CD8-positive, alpha-beta T cell (primary cell): ENCODE measurements at places on chromosomes 7 and 10.

DNA sequence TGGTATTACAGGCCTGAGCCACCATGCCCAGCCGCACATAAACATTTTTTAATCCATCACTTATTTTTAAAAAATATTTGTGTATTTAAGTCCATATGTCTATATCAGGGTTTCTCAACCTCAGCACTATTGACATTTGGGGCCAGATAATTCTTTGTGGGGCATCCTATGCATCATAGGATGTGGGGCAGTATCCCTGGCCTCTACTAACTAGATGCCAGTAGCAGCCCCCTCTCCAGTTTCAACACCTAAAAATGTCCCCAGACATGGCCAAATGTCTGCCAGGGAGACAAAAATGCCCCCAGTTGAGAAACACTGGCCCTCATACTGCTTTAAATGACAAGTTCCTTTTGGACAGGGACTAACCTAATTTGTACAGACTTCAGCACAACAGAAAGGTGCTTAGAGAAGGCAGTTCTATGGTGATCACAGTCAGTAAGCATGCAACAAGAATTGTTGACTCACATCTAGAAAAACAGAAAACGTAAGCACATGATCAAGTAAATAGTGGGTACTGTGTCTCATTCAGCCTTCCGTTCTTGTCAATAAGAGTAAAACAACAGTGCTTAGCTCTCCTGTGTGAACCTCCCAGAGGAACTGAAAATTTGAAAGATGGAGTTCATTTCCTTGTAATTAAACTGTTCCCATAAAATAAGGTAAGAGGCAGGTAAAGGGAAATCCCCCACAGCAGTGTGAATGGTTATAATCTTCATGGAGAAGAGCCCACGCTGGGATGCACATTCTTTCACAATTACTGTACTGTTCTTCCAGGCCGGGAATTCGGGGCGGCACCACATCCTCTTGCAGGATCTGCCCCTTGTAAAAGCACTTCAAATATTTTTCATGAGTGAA is 17.3 kb upstream of the ADRB1 start:
- DNase-seq, result no peak

GRCh38 chr7:995571-995970 is 12.6 kb downstream of the CYP2W1 start:
- no peak for DNase-seq

DNA sequence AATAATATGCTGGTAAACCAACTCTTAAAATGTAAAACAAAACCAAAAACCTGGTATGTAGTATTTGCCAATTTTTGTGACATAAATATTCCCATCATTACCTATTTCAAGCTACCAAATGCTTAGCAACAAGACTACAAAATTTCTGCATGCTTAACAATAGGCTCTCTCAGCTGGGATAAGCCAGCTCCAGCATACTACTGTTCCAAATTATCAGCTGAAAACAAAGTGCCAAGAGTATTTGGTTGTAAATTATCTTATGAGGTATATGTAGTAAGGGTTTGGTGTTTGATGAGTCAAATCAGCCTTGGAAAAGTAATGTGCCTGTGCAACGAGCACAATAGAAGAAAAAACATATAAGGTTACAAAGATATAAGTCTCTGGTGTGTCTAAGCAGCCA is 263.2 kb downstream of the HGF start:
- DNase-seq, result no peak

DNA sequence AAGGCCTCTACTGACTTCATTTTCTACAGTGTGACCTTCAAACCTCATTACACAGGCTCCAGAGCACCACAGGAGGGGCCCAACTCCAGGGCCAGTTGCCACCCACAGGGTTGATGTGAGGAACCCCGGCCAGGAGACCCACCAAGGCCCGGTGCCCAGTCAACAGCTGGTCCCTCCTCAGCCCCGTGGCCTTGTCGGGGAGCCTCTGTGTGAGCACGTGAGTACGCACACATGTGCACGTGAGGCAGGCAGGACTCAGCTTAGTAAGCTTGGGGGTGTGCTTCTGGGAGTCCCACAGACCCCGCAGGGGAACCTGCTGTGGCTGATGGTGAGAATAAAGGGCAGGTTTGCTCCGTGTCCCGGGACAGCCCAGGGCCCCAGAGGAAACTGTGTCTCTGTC is 104.5 kb downstream of the VIPR2 start:
- no peak for DNase-seq

GRCh38 chr10:84262190-84262956 is 17.5 kb downstream of the RGR start:
- DNase-seq, result no peak

- DNase-seq, result peak; percentile 42
These were observed 593 bp downstream of the CDK13 start for GRCh38 chr7:39950473-39951225.

GRCh38 chr7:32594965-32595490 is 99.7 kb downstream of the AVL9 start:
- no peak for DNase-seq

GRCh38 chr7:138126928-138127327 is 50.7 kb downstream of the AKR1D1 start:
- DNase-seq, result no peak

DNA sequence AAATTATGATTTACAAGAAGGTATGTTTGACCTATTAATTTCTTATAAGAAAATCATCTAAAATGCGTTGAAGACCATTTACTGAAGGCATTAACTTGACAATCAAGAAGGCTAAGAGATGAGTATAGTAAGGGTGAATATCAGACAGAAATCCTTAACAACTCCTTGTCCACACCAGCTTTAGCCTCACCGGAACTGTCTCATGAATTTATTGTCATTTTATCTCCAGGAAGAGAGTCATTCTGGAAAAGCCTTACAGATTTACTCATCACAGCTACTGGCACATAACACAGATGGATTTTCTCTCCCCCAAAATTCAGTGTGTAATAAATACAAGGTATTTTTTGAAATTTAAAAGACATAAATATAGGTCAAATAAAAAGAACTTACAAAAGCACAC is 129.4 kb upstream of the LSM8 start:
- DNase-seq, result no peak

DNA sequence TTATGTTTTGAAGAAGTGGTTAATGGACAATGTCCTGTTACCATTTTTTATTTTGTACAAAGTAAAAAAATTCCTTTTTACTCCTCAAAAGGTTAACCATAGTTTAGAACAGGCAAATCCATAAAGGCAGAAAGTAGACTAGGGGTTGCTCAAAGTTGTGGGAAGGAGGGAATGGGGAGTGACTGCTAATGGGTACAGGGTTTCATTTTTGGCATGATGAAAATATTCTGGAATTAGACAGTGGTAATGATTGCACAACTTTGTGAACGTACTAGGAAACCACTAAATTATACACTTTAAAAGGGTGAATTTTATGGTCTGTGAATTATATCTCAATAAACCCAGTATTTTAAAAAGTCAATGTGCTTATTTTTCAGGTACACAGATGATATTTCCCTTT is 35.4 kb upstream of the CDK14 start:
- no peak for DNase-seq

DNA sequence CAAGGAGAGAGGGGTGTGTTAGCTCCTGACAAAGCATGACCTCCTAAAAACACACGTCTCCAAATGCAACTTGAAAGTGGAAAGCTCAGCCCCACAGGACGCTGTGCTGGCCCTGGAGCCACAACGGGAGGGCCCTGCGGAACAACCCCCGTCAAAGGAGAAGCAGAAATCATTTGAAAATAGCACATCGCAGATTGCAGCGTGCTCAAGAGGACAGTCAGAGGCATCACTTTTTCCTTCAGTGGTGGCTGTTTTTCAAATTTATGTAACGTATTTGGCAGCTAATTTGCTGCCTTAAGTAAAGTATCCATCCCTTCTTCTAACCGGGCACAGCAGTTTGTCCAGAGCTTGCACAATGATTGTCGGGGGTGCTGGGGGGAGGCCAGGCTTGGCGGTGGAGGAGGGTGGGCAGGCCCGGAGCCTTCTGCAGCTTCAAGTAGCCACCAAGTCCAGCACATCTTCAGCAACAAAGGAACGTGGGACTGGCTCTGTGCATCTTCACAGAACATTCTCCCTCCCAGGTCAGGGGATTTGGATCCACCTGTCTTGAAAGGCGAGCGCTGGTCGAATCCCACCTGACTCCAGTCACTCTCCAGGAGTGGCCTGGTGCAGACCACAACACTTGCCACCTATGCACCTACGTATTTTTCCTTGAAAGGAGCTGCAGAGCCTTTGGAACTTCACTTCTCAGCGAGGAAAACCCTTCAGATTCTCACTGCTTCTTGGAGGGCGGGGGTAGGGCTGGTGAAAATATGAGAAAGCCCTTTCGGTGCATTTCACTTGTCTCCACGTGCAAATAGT is 346.3 kb downstream of the DNAJB6 start:
- no peak for DNase-seq

DNA sequence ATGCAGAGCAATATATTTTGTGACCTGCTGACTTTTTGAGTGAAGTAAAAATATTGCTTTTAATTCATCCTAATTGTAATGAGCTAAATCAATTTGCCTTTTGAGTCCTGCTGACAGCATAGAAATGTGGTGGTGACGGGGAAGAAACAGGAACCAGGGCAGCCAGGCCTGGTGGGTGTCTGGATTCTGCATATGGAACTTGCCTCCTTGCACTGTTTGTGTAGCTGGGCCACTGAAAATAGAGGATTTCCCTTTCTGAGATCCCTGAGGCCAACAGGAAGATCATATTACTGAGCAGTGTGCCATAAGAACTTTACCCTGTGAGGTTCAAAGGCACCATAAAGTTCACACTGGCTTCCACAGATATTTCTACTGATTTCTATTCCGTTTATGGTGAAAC is 488.4 kb upstream of the AKR1E2 start:
- no peak for DNase-seq

DNA sequence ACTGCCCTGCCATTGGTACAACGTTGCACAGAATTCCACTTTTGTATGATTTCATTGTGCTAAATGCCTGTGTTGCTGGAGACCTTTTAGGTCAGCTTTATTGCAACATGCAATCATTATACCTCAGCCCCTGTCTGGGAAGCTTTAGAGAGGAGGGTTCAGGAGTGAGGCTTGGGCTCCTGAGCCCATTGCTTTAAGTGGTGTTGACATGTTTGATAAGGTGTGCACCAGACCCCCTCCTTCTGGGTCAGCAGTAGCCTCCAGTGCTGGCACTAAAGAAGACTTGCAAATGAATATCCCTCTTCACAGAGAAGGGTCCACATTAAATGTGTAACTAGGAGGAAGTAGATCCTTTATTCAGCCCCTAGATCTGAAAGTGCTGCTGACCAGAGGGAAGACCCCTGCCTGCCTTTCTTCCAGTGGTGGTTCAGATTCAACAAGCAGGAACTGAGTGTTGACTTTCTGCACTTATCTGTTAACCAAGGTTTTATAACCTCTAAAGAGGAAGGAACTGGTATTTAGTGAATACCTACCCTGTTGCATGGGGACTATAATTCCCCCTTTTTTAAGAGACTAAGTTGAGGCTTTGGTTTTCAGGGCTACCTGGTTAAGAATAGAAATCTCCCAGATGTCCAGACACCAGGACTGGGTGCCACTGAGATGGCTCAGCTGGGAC is 369.4 kb upstream of the IGFBP3 start:
- no peak for DNase-seq

GRCh38 chr7:45665172-45665571 is 91.0 kb downstream of the ADCY1 start:
- no peak for DNase-seq

- DNase-seq, result no peak
These were observed 64.8 kb downstream of the SMURF1 start for GRCh38 chr7:99079104-99079503.

- no peak for DNase-seq
These were observed 349.1 kb downstream of the RPS24 start for GRCh38 chr10:78382772-78383171.

DNA sequence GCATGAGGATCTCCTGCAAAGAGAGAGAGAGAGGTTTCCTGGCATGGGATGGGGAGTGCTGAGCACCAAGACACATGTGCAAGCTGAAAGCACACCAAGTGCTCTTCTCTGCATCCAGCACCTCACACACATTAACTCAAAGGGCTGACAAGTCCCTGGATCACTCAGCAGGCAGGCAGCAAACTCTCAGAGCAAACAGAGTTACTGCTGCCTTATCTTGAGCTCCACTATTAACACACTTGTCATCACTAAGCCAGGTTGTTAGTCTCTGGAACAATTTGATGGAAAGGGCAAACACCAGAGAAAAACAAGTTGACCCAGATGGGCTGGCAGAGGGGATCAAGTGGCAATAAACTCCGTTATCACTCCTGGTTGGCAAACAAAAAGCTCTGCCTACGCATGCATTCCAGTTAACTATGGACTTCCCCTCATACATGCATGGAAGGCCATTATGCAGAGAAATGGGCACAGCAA is 349.9 kb downstream of the KCNMA1 start:
- no peak for DNase-seq

- no peak for DNase-seq
These were observed 246.7 kb upstream of the CTBP2 start for GRCh38 chr10:125407000-125407502.

- no peak for DNase-seq
These were observed 55.7 kb downstream of the ANKMY2 start for GRCh38 chr7:16589881-16590280.

GRCh38 chr10:9061871-9062270 is 1007.4 kb downstream of the GATA3 start:
- no peak for DNase-seq

GRCh38 chr7:118182593-118183427 is 1.2 kb upstream of the LSM8 start:
- DNase-seq, result no peak

GRCh38 chr10:78212060-78212785 is 178.6 kb downstream of the RPS24 start:
- DNase-seq, result no peak

GRCh38 chr10:85036661-85037060 is 708.3 kb downstream of the CCSER2 start:
- no peak for DNase-seq

GRCh38 chr7:158695726-158696452 is 8.7 kb downstream of the NCAPG2 start:
- DNase-seq, result peak; percentile 46

DNA sequence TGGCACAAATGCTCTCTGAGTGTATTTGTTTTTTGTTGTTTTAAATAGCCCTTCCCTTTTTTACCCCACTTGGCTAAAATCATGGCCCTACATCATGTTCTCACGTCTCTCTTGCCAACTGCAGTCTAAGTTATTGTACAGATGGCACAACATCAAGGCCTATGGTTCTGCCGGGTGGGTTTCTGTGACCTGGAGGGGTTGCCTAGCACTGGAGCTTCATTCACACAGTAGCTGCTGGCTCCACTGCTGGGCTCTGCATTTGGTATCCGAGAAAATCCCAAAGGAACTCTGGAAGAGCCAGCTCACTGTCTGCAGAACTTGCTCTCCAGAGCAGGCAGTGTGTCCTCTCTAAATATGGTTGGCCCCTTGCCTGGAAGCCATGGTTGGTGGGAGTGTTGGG is 120.6 kb downstream of the LRRC4 start:
- DNase-seq, result no peak

GRCh38 chr7:81210137-81211064 is 291.6 kb upstream of the SEMA3C start:
- DNase-seq, result no peak

- DNase-seq, result peak; percentile 50
These were observed at the start of gene RTKN2 for GRCh38 chr10:62268399-62269114. TSS of gene RTKN2 (minus strand) at chr10:62268844. CDS start at chr10:62268610, 234 bp downstream.

GRCh38 chr10:109475711-109476421 is 447.4 kb downstream of the XPNPEP1 start:
- DNase-seq, result no peak

- DNase-seq, result no peak
These were observed 7.3 kb downstream of the ZCCHC24 start for GRCh38 chr10:79438021-79438698.

- DNase-seq, result no peak
These were observed 34.6 kb downstream of the OAT start for GRCh38 chr10:124384172-124384571.
